ENCODE measurements at places on chromosomes 16 and 17. TPM values are rescaled to one million over a fixed set of nuclear protein-coding genes. Genes with fewer than 3 reads are reported as not detected.

The PITPNM3 gene
- total RNA-seq: 0.43 TPM

The HS3ST3A1 gene
- total RNA-seq: 26.3 TPM

The EPN2 gene
- 44.0 TPM for total RNA-seq

The SLC52A1 gene
- total RNA-seq: not detected

The PGAP6 gene
- total RNA-seq: 146 TPM

The SOX15 gene
- 0.57 TPM for total RNA-seq

The NAE1 gene
- total RNA-seq: 70.3 TPM

The DPEP2 gene
- total RNA-seq: not detected

The ANKRD13B gene
- 3.4 TPM for total RNA-seq

The MT3 gene
- not detected for total RNA-seq

Data from placental pericyte (primary cell).